ENCODE measurements at places on chromosomes 5 and 9.
A peak's percentile ranks its signal among the peaks of the same experiment; 100 is the strongest.

DNA sequence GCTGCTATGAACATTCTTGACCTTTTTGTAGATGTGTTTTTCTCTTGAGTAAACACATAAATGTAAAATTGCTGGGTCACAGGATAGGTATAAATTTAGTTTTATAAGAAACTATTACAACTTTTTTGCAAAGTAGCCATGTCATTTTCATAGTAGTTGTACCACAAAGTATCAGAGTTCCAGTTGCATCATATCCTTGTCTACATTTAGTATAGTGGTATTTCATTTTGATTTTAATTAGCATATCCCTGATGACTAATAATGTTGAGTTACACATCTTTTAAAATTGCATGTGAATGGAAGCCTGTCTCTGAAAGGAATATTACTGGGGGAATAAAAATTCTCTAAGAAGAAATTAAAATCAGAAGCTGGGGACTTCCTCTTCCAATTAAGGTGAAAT, 85.4 kb downstream of the TMEM161B start:
- no peaks in the 10 kb centered on the region for H3K36me3 ChIP-seq
- H3K4me1 ChIP-seq: no peaks in the 10 kb centered on the region
- no peak for DNase-seq
- H3K4me3 ChIP-seq: no peak overlapping the region
- no peaks in the 10 kb centered on the region for H3K27me3 ChIP-seq

GRCh38 chr9:1427875-1428274, 377.7 kb downstream of the DMRT2 start:
- H3K27me3 ChIP-seq: no peaks in the 10 kb centered on the region
- no peak overlapping the region for H3K27ac ChIP-seq
- H3K36me3 ChIP-seq: no peaks in the 10 kb centered on the region
- no peaks in the 10 kb centered on the region for H3K4me1 ChIP-seq

GRCh38 chr9:75889977-75890471, 449 bp upstream of the PCSK5 start:
- H3K27me3 ChIP-seq: no peaks in the 10 kb centered on the region
- H3K36me3 ChIP-seq: no peaks in the 10 kb centered on the region
- DNase-seq: peak; percentile 62
- H3K4me1 ChIP-seq: peaks cover 33% of the 10 kb centered on the region
- H3K4me3 ChIP-seq: peak overlapping the region; percentile 85

- H3K27me3 ChIP-seq: no peaks in the 10 kb centered on the region
- no peaks in the 10 kb centered on the region for H3K4me1 ChIP-seq
- no peaks in the 10 kb centered on the region for H3K36me3 ChIP-seq
- H3K4me3 ChIP-seq: no peak overlapping the region
- DNase-seq: no peak
Measured at GRCh38 chr9:85541876-85542275, 199.9 kb downstream of the AGTPBP1 start.

GRCh38 chr9:116027951-116028350, 125.6 kb upstream of the PAPPA start:
- H3K4me3 ChIP-seq: no peak overlapping the region
- no peaks in the 10 kb centered on the region for H3K4me1 ChIP-seq
- no peak for DNase-seq
- no peaks in the 10 kb centered on the region for H3K27me3 ChIP-seq
- H3K27ac ChIP-seq: no peak overlapping the region

GRCh38 chr9:132783006-132783405, 95.1 kb downstream of the AK8 start:
- H3K36me3 ChIP-seq: no peaks in the 10 kb centered on the region
- H3K27me3 ChIP-seq: no peaks in the 10 kb centered on the region
- DNase-seq: no peak
- no peaks in the 10 kb centered on the region for H3K4me1 ChIP-seq

DNA sequence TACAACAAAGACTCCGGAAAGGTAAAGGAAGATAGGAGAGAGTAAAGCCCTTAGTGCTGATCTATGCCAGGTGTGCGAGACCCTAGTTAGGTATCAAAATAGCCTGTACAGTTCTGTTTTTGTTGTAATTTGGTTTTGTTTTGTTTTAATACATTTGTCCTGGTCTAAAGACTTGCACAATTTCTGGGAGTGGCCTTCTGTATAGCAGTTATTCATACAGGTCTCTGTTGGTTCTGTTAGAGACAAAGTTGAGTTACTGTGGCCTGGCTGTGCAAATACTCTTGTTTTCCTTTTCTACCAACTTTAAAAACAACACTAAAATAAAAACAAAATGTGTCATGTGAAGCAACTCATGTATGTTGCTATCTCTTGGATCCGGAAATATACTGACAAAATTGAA, 163.6 kb downstream of the COMMD10 start:
- DNase-seq: no peak
- no peak overlapping the region for H3K4me3 ChIP-seq
- H3K4me1 ChIP-seq: no peaks in the 10 kb centered on the region
- no peak overlapping the region for H3K27ac ChIP-seq
- no peaks in the 10 kb centered on the region for H3K27me3 ChIP-seq
- H3K36me3 ChIP-seq: no peaks in the 10 kb centered on the region

GRCh38 chr5:147481874-147482705, 27.8 kb downstream of the DPYSL3 start:
- H3K4me1 ChIP-seq: no peaks in the 10 kb centered on the region
- H3K4me3 ChIP-seq: no peak overlapping the region

- H3K4me1 ChIP-seq: no peaks in the 10 kb centered on the region
- no peak overlapping the region for H3K4me3 ChIP-seq
- peaks cover 27% of the 10 kb centered on the region for H3K36me3 ChIP-seq
- DNase-seq: no peak
Measured at GRCh38 chr9:112863746-112864145, 26.9 kb downstream of the SLC46A2 start.

DNA sequence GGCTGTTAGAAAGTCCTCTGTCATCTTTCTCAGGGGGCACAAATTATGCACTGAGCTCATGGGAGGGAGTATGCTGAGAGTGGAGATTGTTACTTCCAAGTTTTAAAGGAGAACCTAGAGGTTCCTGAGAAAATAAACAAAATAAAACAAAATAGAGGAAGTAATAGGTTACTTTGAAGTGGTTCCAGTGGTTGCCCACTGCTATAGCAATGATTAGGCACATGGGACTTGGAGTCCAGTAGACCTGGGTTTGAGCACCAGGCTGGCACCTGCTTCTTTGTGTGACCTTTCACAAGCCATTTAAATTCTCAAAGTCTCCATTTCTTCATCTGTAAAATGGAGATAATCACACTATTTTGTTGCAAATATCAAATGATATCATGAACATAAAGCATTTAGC, 13.8 kb upstream of the CDC23 start:
- H3K27me3 ChIP-seq: no peaks in the 10 kb centered on the region
- no peaks in the 10 kb centered on the region for H3K36me3 ChIP-seq
- peaks cover 11% of the 10 kb centered on the region for H3K4me1 ChIP-seq

GRCh38 chr5:9712506-9712905, 82.4 kb upstream of the TAS2R1 start:
- no peak for DNase-seq
- H3K4me3 ChIP-seq: no peak overlapping the region
- H3K36me3 ChIP-seq: no peaks in the 10 kb centered on the region
- no peaks in the 10 kb centered on the region for H3K4me1 ChIP-seq
- H3K27ac ChIP-seq: no peak overlapping the region

GRCh38 chr5:99320436-99320835, 391.6 kb upstream of the CHD1 start:
- H3K27ac ChIP-seq: no peak overlapping the region
- H3K36me3 ChIP-seq: no peaks in the 10 kb centered on the region
- H3K4me1 ChIP-seq: no peaks in the 10 kb centered on the region
- H3K4me3 ChIP-seq: no peak overlapping the region
- no peaks in the 10 kb centered on the region for H3K27me3 ChIP-seq

DNA sequence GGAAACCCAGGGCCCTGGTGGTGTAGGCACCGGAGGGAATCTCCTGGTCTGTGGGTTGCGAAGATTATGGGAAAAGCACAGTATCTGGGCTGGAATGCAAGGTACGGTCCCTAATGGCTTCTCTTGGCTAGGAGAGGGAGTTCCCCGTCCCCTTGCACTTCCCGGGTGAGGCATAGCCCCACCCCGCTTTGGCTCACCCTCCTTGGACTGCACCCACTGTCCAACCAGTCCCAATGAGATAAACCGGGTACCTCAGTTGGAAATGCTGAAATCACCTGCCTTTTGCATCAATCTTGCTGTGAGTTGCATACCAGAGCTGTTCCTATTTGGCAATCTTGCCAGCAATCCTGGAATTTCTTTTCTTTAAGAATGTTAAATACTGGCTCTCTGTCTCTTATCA, 1429.1 kb downstream of the MAT2B start:
- H3K4me1 ChIP-seq: no peaks in the 10 kb centered on the region
- no peaks in the 10 kb centered on the region for H3K27me3 ChIP-seq
- DNase-seq: no peak
- no peak overlapping the region for H3K4me3 ChIP-seq
- no peaks in the 10 kb centered on the region for H3K36me3 ChIP-seq
- no peak overlapping the region for H3K27ac ChIP-seq

GRCh38 chr9:79694208-79694607, 122.4 kb downstream of the TLE4 start:
- H3K4me3 ChIP-seq: no peak overlapping the region
- no peaks in the 10 kb centered on the region for H3K4me1 ChIP-seq
- H3K27ac ChIP-seq: no peak overlapping the region
- H3K27me3 ChIP-seq: no peaks in the 10 kb centered on the region

- no peak for DNase-seq
- H3K4me3 ChIP-seq: no peak overlapping the region
- H3K4me1 ChIP-seq: no peaks in the 10 kb centered on the region
- H3K27ac ChIP-seq: peak overlapping the region; percentile 45
- H3K36me3 ChIP-seq: no peaks in the 10 kb centered on the region
Measured at GRCh38 chr5:130136300-130136699, 232.0 kb downstream of the CHSY3 start.

- no peak for DNase-seq
- no peaks in the 10 kb centered on the region for H3K4me1 ChIP-seq
- H3K27ac ChIP-seq: no peak overlapping the region
Measured at GRCh38 chr9:129259375-129259774, 81.3 kb upstream of the IER5L start.

DNA sequence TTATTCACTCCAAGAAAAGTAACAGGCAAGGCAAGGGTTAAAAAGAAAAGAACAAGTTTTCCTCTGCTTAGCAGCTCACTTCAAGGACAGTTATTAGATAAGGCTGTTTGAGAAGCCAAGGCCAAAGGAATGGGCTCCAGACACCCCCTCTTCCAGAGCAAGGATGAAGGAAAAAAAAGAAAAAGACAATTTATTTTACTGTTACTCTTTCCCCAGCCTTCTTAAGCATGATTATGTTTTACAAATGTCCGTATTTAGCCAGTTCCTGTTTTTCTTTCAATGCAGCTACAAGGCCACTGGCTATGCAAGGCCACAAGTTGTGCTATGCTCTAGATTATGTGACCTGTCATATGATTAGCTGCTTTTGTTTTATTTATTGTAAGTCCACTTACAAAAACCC, 106.5 kb upstream of the SIMC1 start:
- no peaks in the 10 kb centered on the region for H3K4me1 ChIP-seq
- H3K27me3 ChIP-seq: peaks cover 30% of the 10 kb centered on the region
- no peaks in the 10 kb centered on the region for H3K36me3 ChIP-seq
- DNase-seq: no peak

DNA sequence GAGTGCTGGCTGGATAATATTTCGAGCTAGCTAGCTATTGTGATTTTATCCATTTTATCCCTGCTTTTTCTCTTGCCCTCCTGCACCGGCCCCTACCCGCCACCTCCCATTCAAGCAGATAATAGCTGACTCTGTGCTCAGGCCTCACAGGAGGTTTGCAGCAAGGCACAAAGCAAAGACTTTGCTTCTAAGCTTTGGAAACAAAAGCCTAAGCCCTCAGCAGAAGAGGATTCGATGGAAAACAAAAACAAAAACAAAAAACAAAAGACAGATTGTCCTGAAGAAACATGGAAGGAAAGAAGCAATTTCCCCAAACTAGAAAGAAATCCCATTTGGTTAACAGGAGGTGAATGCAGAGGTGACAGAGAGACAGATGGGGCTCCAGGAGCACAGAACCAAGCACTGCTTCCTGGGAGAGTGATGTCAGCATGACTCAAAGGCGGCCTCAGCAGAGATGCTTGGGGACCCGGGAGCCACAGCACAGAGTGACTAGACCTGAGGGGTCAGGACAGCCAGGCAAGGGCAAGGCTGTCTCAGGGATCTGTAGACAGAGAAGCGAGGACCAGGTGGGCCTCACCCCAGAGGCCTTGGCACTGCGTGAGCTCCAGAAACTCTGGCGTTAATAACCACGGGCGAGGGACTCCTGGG, 28.4 kb downstream of the MTX3 start:
- no peak for DNase-seq
- H3K4me1 ChIP-seq: no peaks in the 10 kb centered on the region
- H3K27ac ChIP-seq: no peak overlapping the region
- no peaks in the 10 kb centered on the region for H3K36me3 ChIP-seq

DNA sequence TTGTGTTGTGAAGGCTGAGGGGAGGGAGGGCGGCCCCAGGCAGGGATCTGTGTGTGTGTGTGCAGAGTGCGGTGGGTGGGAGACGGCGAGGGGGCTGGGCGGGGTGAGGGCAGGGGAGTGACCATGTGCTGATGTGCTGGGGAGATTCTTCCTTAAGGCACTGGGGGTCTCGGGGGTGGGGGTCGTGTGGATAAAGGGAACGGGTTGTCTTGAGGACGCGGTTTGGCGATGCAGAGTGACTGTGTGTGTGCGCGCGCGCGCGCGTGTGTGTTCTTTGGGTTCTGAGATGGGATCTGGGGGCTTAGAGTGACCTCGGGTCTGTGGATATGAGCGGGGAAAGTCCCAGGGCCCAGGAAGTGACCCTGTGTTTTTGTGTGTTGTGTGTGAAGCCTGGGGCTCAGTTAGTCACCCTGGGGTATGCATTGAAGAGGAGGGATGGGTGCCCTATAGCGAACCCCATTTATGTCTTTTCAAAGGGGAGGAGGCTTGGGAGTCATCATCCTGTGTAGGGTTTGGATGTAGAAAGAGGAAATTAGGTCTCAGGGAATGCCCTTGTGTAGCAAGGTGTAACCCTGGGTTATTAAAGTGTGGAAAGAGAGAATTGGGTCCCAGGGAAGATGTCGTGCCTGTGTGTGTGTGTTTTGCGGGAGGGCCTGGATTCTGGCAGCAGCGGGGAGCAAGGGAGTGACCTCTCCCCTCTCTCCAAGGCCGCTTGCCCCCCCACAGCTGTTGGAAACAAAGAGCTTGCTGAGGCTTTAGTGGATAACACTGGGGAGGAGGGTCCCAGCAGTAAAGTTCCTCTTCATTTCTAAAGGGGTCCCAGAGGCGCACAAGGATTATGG, 1.4 kb downstream of the TMEFF1 start:
- no peaks in the 10 kb centered on the region for H3K36me3 ChIP-seq
- H3K27ac ChIP-seq: no peak overlapping the region
- DNase-seq: no peak
- peaks cover 8% of the 10 kb centered on the region for H3K4me1 ChIP-seq
- no peaks in the 10 kb centered on the region for H3K27me3 ChIP-seq
- peak overlapping the region; percentile 53 for H3K4me3 ChIP-seq

DNA sequence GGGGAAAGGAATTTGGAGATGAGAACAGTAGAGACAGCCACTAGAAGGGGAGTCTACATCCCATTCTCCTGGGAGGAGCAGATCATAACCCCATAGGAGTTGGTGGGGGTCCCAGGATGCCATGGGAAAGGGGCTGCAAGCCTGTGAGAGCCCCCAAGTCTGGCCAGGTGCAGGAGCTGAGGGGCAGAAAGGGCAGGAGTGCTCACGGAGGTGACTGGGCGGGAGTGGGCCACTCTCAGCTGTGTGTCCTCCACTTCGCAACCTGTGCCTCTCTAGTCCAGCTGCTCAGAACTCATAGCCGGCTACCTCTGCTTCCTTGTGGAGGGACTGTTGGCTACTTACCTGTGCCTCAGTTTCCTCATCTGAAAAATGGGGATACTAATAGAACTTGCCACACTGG, 263.9 kb downstream of the FSTL4 start:
- DNase-seq: no peak
- no peaks in the 10 kb centered on the region for H3K4me1 ChIP-seq
- H3K27ac ChIP-seq: no peak overlapping the region
- no peaks in the 10 kb centered on the region for H3K36me3 ChIP-seq

- DNase-seq: no peak
- H3K27me3 ChIP-seq: no peaks in the 10 kb centered on the region
- peaks cover 28% of the 10 kb centered on the region for H3K4me1 ChIP-seq
- no peaks in the 10 kb centered on the region for H3K36me3 ChIP-seq
Measured at GRCh38 chr5:138461343-138462125, 3.7 kb upstream of the EGR1 start.
